NCI-H1930 (cell line): ENCODE measurements at places on chromosomes 3 and 15.

DNA sequence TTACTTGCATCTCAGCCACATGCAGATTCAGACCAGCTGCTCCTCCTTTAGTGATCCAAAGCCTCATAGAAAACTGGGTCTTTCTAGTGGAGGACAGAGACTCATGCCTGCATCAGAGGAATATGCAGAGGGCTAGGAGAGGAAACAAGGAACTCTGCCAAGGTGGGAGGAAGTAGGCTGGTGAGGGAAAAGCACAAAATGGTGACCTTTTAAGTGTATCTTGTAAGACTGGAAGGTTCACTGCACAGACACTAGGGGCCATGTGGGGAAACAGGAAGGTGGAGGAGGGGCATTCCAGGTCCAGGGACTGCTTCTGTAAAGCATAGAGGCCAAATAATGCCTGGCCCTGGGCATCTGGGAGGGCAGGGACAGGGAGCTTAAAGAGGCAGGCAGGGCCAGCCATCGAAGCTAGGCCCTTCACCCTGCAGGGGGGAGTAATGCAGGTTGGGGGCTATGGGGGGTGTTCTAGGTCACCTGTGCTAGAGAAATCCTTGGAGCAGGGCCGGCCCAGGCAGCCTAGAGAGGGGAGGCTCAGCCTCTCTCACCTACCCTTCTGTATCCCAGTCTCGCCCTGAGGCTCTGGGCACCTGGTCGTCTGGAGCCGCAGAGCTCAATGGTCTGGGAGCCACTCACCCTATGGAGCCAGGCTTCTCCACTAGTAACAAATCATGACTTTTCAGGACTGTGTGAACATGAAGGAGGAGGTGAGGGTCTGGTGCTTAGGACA, 117.7 kb downstream of the DNAJB8 start:
- DNase-seq, result no peak

DNA sequence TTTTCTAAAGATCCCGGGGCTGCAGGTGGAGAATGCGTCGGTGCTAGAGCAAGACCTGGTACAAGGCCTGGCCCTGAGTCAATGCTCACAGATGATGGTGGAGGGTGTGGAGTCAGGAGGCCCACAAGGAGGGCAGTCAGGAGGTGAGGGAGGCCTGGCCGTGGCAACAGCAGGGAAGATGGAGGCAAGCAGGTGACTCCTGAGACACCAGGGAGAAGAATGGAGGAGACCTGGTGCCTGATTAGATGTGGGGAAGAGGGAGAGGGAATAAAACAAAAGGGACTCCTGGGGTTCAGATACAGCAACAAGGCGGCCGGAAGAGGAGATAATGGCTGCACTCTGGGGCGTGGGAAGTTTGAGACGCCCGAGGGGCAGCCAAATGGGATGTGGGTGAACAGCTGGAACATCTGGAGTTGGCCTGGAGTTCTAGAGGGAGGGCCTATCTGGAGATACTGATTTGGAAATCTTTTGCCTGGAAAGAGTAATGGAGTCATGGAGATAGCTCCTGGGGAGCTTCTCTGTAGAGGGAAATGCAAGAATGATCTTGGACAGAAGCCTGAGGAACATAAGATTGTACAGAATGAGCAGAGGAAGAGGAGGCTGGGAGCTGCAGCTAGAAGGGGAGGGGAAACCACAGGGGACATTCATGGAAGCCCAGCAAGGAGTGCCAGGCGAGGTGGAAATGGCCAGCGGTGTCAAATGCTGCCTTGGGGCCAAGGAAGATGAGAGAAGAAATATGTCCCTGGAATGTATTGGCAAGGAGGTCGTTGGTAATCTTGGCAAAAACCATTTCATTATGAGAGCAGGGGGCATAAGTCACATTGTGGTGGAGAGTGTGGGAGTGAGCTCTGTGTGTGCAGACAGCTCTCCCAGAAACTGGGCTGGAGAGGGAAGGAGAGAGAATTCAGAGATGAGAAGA, 67.5 kb upstream of the CORO2B start:
- DNase-seq, result no peak

DNA sequence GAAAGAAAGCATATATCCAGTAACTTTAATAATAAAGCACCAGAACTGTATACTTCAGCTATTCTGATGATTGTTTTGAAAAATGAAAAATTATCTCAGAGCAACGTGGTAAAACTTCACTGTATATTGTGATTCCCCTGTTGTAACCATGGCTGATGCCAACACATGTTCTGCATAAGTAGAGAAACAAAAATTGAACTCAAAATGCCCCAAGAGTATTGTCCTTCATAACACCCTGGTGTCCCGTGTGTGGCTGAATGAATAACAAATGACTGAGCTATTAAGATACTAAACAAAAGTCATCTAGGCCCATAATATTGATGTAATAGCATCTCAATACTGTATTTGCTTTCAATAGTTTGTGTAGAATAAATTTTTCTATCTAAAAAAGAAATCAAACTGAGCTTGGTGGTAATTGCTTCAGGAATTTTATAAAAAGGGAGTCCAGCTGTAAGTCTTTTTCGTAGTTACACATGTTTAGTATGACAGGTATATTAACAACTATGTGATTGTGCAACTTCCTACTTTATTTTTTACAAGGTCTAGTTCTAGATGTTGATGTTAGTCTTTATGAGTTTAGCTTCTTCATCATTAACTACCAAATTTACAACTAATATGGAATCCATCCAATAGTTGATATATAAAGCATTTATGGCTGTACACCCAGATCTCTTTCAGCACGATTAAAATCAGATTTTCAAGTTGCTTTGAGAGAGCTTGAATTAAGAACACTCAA, 623.8 kb upstream of the AGTR1 start:
- DNase-seq, result no peak

- DNase-seq, result no peak
Observed at GRCh38 chr15:71511796-71512681, 298.3 kb upstream of the NR2E3 start.

DNA sequence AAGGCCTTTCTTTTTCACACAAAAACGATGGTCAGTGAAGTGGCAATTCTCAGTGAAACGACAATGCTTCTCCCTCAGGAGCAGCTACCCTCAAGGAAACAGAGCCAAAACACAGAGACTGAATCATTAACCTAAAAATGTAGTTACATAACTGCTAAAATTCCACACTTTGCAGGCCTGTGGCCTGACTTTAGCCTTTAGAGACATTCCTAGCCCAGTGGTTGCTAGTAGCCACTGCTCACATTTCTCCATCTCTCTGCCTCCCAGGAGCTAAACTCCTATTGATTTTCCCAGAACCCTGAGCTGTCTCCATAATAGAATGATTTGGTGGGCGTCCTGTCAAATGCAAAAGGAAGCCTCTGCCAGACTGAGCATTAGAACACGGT, 630.1 kb upstream of the KCNMB2 start:
- DNase-seq, result no peak

DNA sequence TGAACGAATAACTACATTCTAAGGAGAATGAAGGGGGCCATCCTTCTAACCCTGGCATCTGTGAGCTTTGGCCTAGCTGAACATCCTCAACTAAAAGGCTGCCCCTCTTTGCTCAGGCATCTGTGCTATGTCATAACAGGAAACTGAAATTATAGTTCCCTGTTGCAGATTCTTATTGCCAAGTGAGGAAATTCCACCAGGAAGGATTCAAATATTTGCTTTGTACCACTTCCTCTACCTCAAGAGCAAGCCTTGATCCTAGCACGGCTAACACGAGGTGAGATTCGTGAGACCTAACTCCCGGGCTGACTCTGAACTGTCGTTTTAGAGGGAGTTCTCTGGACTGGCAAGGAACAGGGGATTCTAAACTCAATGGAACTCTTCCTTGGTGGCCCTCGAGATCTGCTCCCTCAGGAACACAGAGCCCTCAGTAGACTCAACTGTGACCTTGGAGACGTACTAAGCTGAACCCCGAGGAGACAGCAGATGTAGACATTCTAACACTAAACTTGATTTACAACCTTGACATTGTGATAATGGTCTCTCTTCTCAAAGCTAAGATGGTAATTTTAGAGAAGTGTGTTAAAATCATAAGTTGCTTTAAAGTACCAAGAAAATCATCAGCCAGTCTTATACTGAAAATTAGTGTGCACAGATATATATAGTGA, 4.2 kb downstream of the SPG21 start:
- no peak for DNase-seq

DNA sequence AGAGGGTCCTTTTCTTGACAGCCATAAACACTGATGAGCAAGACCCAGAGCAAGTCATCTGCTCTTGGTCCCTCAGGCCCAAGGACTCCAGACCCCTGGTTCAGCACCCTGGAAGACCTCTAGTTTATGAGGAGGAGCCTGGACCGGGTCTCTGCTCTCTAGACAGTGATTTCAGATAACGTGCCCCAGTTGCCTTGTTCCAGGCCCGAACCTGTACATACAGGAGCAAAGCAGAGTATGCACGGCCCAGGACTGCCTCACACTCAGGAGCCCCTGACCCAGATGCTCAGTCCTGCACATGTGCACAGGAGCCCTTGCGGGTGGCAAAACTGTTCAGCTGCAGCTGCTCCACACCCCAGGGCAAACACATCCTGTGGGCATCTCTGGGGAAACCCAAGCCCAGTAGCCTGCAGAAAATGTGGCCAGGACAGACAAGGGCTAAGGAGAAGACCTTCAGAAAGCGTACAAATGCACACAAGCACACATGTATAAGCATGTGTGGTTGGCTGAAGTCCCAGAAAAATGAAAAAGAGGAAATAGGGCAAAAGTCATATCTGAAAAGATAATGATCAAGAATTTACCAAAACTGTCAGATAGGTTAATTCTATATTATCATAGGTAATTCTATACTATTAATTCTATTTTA, 59.9 kb upstream of the CORO2B start:
- no peak for DNase-seq

GRCh38 chr3:6262010-6262409, 598.9 kb upstream of the GRM7 start:
- peak; percentile 29 for DNase-seq

DNA sequence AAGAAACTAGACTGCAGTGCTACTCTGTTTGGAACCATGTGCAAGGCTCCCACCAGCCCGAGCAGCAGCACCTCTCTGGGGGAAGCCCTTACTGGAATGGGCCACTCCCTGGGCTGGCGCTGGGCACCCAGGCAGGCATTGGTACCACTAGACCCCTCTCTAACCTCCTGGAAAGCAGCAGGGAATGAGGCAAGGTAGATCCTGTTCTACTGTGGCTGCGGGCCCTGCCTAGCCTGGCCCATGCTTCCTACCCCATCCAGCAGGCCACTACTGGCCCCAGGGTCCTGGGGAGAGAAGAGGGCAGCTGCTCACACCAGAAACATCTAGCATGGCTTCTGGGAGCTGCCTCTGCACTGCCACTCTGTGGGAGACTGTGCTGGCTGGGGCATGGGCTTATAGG, 44.8 kb downstream of the MESD start:
- no peak for DNase-seq

DNA sequence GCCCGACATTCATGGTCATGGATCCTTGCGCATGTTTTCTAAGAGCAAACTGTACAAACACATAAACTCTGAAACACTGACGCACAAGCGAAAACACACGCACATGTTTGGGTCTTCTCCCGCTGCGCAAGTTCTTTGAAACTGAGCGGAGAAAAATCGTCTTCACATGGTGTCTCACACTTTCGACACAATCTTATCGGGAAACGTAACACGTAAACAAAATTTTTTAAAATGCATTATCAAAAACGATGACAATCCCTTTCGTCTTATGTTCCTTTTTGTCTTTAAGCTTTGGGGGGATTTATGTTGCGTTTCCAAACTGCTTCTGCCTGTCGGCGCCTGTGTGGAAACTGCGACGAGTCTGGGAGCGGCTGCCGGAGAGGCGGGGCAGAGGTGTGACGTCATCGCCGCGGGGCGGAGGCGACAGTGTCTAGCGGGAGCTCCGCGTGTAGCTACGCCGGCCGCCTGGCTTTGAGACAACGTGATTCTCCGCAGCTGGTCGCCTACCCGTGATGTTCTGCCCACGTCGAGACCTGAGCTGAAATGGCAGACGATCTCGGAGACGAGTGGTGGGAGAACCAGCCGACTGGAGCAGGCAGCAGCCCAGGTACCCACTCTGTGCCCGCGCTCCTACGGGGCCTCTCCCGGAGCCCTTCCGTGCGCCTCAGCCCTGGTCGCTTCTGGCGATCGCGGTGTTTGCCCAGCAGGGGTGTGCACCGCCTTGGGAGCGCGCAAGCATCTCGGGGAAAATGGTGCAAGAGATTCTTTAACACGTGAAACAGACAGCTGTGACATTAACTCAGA, at the start of gene CMSS1:
Gene CMSS1, plus strand, starts transcription at position 426 of the 804 bp plus-strand sequence.
- peak; percentile 69 for DNase-seq

DNA sequence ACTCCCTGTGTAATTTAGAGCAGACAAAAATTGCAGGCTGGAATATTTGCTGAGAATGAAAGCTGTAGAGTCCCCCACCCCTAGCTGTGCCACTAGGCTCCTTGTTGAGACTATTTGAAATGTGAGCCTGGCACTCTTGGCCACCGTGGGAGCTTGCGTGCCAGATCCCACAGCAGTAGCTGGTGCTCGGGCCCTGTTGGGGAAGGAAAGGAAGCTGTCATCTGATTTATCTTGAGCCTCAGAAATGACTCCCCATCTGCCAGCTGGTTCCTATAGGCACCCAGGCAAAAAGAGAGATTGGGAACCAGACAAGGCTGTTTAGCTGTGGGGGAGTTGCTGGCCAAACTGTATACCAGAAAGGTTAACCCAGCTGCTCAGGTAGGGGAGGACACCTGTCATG, 23.4 kb upstream of the CLEC3B start:
- no peak for DNase-seq

GRCh38 chr15:38795471-38796245, 231.0 kb upstream of the RASGRP1 start:
- no peak for DNase-seq

GRCh38 chr15:52695154-52695553, 16.0 kb upstream of the ATOSA start:
- DNase-seq, result no peak

DNA sequence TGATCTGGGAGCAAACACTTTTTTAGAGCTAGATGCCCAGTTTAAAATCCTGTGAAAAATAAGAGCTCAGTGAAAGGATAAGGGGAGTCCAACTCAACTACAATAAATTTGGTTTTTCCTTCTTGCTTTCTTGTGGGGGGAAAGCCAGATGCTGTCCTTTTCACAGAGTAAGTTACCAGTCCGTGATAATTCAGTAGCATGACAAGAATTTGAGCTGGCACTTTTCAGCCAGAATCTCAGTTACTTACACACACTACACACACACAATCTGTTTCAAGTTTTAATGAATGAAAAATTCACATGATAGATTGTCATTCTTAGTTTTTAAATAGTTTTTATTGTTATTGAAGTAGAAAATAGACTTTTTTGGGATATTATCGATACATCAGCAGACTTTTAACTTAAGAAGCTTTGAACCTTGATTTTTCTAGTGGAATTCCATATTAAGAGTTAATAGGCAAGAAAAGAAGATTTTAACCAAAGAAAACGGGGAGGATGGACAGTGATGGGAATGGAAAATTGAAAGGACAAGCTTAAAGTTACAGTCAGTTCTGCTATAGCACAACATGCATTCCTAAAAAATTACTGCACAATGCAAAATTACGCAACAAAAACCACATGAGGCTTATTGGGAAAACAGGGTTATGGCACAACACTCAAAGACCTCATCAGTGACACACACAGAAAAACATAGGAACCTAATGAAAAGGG, 47.0 kb downstream of the PSMD6 start:
- no peak for DNase-seq

DNA sequence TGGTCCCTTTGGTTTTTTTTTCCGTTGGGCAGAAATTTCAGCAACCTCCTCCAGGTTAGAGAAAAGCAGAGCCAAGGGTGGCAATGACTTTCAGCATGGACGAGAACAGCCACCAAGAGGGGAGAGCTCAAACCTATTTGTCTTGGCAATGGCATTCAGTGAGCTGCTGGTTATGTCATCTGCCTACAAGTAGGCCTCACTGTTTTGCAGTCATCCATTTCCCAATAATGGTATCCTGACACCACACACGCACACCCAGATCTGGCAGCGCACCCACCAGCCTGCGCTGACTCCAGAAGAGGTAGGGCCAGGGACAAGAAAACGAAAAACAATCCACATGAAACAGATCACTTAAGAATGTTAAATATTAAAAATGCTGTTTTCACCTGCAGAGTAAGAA, 92.3 kb downstream of the MAGI1 start:
- no peak for DNase-seq
